ENCODE measurements at places on chromosomes 3 and 15. TPM values are rescaled to one million over a fixed set of nuclear protein-coding genes. Genes with fewer than 3 reads are reported as not detected.

PLOD2 gene
- 13.3 TPM for total RNA-seq

- H3K4me1 ChIP-seq, result peaks cover 23% of the 10 kb centered on the region
- H3K36me3 ChIP-seq, result no peaks in the 10 kb centered on the region
- no peak for DNase-seq
- no peak overlapping the region for H3K27ac ChIP-seq
- no peak overlapping the region for H3K4me3 ChIP-seq
- peaks cover 42% of the 10 kb centered on the region for H3K27me3 ChIP-seq
Observed at GRCh38 chr15:31974855-31975829, 55.2 kb upstream of the CHRNA7 start.

DNA sequence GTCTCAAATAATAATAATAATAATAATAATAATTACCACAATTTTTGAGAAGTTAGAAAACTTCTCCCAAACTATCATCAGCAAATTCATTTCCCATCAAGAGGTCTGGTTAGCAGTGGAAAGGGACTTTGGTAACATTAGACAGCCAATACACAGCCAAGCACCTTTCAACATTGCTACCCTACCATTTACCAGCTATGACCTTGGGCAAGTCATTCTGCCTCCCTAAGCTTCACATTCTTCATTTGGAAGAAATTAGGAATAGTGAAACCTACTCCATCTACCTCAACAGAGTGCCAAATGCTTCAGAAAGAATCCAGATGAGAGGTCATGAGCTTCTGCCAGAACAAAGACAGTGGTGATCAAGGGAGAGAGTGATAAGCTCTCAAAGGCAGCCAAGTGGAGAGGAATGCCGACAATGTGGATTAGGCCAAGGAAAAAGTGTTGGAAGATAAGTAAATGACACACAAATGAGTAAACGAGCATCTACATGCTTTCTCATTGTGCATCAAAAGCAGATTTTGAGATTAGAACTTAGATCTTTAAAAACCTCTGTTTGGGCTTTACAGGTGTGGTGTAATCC, 42.9 kb upstream of the LPP start:
- H3K27me3 ChIP-seq, result peaks cover 28% of the 10 kb centered on the region
- H3K36me3 ChIP-seq, result no peaks in the 10 kb centered on the region
- H3K4me1 ChIP-seq, result no peaks in the 10 kb centered on the region
- H3K4me3 ChIP-seq, result no peak overlapping the region
- no peak overlapping the region for H3K27ac ChIP-seq
- no peak for DNase-seq

RTP2 gene
- not detected for total RNA-seq

GPR62 gene
- total RNA-seq, result not detected

- H3K27me3 ChIP-seq, result no peaks in the 10 kb centered on the region
- H3K4me1 ChIP-seq, result peaks cover 24% of the 10 kb centered on the region
- no peaks in the 10 kb centered on the region for H3K36me3 ChIP-seq
- DNase-seq, result no peak
- H3K4me3 ChIP-seq, result no peak overlapping the region
Observed at GRCh38 chr3:46849045-46849631, 14.1 kb downstream of the MYL3 start.

DNA sequence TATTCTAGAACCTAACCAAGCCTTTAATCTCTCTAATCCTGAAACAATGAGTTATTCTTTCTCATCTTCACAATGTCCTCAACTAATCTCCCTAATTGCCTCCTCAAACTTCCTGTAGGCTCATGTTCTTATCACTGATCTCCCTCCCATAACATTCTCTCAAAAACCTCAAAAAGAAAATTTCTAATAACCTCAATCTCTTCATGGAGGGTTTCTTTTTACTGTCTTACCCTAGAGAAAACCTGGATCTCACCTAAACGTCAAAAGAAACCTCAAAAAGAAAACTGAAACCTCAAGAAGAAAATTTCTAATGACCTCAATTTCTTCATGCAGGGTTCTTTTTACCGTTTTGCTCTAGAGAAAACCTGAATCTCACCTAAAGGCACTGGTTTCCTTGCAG, 150.2 kb downstream of the GSK3B start:
- H3K27me3 ChIP-seq, result no peaks in the 10 kb centered on the region
- no peak overlapping the region for H3K4me3 ChIP-seq
- no peak for DNase-seq
- H3K27ac ChIP-seq, result no peak overlapping the region

DNA sequence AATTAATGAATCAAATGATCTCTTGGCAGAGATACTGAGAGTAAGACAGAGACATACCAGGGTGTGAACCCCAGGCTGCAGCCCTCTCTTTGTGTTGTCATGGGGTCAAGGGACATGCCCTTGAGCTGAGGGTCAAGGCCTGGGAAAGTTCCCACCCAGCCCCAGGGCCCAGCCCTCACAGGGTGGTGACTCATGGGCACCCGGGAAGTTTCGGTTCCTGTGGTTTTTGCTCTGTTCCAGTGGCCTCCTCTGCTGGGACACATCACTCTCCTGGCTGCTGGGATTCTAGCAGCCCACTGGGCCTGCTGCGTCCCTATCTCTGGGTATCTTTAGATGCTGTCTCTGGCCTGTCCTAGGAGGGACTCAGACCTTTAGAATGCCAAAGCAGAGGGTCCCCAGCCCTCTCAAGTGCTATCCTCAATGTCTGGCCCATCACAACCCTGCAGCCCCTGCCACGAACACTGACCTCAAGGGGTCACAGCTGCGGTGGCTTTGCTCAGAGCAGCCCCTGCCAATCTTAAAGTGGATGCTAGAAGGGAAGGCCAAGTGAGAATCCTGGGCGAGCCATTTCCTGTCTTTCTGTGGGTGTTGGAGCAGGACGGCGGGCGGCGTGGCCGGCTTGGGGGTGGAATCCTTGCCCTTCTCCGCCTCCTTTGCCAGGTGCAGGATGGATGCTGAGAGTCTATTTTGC, 148.4 kb upstream of the TLE3 start:
- no peaks in the 10 kb centered on the region for H3K36me3 ChIP-seq
- no peaks in the 10 kb centered on the region for H3K27me3 ChIP-seq
- H3K4me3 ChIP-seq, result no peak overlapping the region
- peaks cover 17% of the 10 kb centered on the region for H3K4me1 ChIP-seq
- no peak overlapping the region for H3K27ac ChIP-seq

DNA sequence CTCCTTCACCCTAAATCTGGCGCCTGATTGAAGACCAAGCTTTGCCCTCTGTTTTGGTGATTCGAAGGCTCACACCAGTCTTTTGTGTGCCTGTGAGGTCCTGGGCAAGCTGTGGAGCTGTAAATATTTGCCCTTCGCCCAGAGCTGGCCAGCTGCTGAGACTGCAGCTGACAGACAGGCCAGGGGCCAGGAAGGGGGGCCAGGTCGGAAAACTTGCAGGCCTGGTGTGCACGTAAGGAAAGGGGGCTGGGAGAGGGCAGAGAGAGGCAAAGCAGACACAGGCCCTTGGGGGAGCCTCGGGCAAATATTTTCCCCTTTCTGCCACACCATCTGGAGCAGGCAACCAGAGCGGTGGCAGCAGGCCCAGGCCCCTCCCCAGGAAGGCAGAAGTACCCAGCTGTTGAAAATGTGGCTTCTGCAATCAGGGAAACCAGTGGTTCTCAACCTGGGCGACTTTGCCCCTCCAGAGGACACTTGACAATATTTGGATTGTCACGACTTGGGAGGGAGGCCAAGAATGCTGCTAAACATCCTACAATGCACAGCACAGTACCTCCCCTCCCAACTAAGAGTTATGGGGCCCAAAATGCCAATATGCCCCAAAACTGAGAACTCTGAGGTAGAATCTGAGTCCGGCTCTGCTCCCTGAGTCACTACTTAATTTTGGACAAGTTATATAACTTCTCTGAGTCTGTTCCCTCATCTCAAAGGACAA, 2.5 kb downstream of the PDZRN3 start:
- H3K4me1 ChIP-seq, result no peaks in the 10 kb centered on the region
- peak overlapping the region; percentile 91 for H3K27ac ChIP-seq
- H3K27me3 ChIP-seq, result peaks cover 21% of the 10 kb centered on the region
- H3K36me3 ChIP-seq, result no peaks in the 10 kb centered on the region

PARP6 gene
- total RNA-seq, result 22.3 TPM

DNA sequence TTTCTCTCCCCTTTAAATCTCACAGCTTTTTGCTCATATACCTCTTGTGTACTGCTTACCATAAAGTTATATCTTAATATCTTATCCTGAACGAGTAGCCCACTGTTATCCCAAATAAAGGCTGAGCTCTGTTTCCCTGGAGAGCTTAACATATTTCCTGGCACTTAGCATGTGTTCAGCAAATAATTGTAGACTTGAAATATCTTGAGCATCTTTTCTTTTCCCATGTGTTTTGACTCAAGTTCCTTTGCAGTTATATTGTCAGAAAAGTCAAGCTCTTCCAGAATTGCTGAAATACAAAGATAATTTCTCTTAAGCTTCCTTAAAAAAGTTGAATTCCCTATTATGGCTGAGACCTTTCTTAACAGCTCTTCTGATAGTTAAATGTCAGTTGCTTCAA, 150.5 kb downstream of the LPP start:
- H3K4me1 ChIP-seq, result peaks cover 8% of the 10 kb centered on the region
- no peaks in the 10 kb centered on the region for H3K36me3 ChIP-seq
- no peaks in the 10 kb centered on the region for H3K27me3 ChIP-seq
- DNase-seq, result no peak

EFCAB12 gene
- total RNA-seq, result not detected

DNA sequence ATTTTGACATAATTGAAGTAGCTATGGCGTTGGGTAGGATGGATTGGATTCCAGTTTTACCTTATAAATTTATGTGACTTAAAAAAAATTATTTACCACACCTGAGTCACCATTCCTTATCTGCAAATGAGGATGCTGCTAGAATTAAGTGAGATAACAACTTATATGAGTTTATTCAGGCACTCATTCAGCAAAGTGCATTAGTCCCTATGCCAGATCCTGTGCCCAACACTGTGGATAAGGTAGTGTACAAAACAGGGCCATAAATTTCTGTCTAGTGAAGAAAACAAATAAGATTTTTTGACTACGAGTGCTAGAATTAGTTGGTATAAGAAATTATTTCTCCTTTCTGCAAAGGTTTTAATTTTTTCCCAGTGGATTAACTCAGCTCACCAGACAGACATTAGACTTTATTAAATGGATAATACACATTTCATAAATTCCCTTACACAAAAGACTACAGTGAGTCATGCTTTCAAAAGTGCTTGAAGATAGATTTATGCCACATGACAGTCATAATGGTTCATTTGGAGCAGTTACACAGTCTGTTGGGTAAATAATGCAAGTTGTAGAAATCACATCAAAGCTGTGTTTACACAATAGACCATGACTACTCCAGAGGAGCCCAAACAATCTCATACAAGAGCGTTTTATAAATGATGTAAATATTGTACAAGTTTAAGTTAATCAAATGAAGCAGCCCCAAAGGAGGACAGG, 129.9 kb upstream of the TGFBR2 start:
- no peaks in the 10 kb centered on the region for H3K27me3 ChIP-seq
- H3K4me3 ChIP-seq, result no peak overlapping the region
- H3K36me3 ChIP-seq, result no peaks in the 10 kb centered on the region
- H3K4me1 ChIP-seq, result peaks cover 29% of the 10 kb centered on the region
- DNase-seq, result no peak

DNA sequence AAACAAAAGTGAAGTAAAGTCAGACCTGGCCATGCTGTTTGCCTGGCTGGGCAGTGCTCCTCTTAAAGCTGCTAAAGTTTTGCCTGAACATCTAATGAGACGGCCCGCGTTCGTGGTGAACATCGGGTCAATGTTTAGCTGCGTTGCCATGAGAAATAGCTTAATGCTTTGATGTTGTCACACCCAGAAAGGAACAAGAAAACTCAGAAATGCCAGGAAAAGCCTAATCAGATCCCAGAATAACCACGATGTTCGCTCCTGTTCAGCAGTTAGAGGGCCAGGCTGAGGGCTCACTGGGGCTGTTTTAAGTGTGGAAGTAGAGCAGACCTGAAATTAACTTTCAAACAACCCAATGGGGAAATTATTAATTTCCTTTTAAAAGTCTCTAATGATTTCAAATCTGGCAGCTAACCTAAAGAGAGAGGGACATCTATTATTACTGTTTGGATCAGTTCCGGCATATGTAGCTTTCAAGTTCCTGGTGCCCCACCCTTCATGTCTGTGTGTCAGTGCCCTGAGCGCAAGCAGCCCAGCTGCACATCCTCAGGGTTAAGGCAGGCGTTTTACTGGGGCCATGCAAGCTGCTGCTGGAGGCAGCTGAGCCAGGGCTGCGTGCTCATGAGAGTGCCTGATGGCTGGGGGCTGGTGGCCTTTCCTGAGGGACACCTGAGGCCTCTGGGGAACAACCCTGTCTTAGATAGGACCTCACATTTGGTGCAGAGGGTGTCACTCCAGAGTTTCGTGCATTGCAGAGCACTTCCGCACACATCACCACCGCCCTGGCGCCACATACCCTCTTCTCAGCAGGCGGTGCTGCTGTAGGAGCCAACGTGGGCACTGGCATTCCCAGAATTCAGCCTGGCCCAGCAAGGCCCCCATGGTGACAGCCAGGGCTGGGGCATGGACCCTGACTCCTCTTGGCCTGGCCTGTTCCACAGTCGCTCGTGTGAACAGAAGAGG, 76.6 kb downstream of the LRRK1 start:
- no peak for DNase-seq
- H3K27me3 ChIP-seq, result no peaks in the 10 kb centered on the region
- no peaks in the 10 kb centered on the region for H3K4me1 ChIP-seq
- H3K36me3 ChIP-seq, result peaks cover 20% of the 10 kb centered on the region
- H3K27ac ChIP-seq, result no peak overlapping the region

GRCh38 chr15:46251903-46252302, 617.1 kb downstream of the SQOR start:
- no peaks in the 10 kb centered on the region for H3K27me3 ChIP-seq
- H3K4me1 ChIP-seq, result no peaks in the 10 kb centered on the region
- H3K4me3 ChIP-seq, result no peak overlapping the region
- no peak overlapping the region for H3K27ac ChIP-seq

GRCh38 chr15:68599560-68600071, 20.8 kb downstream of the CORO2B start:
- no peaks in the 10 kb centered on the region for H3K27me3 ChIP-seq
- H3K27ac ChIP-seq, result no peak overlapping the region
- DNase-seq, result no peak
- no peak overlapping the region for H3K4me3 ChIP-seq
- H3K4me1 ChIP-seq, result peaks cover 19% of the 10 kb centered on the region

TRPM1 gene
- total RNA-seq, result not detected

SERPINI2 gene
- total RNA-seq, result not detected

GRCh38 chr3:50298836-50299637, at the start of the genes HYAL3 and NAA80:
HYAL3 (minus strand) TSS chr3:50299405; CDS start chr3:50295602, 3,803 bp downstream.
NAA80 (minus strand) TSS chr3:50299405; CDS start chr3:50297463, 1,942 bp downstream.
- no peaks in the 10 kb centered on the region for H3K27me3 ChIP-seq
- peaks cover 13% of the 10 kb centered on the region for H3K36me3 ChIP-seq
- DNase-seq, result peak; percentile 97
- H3K4me1 ChIP-seq, result peaks cover 38% of the 10 kb centered on the region
- peak within 1 kb of the TSS; percentile 94 for H3K27ac ChIP-seq

GRCh38 chr3:190514413-190515153, 698 bp downstream of the IL1RAP start:
- H3K36me3 ChIP-seq, result peaks cover 5% of the 10 kb centered on the region
- H3K4me1 ChIP-seq, result peaks cover 43% of the 10 kb centered on the region
- peak overlapping the region; percentile 94 for H3K27ac ChIP-seq
- DNase-seq, result no peak
- peak overlapping the region; percentile 78 for H3K4me3 ChIP-seq
- H3K27me3 ChIP-seq, result no peaks in the 10 kb centered on the region

DNA sequence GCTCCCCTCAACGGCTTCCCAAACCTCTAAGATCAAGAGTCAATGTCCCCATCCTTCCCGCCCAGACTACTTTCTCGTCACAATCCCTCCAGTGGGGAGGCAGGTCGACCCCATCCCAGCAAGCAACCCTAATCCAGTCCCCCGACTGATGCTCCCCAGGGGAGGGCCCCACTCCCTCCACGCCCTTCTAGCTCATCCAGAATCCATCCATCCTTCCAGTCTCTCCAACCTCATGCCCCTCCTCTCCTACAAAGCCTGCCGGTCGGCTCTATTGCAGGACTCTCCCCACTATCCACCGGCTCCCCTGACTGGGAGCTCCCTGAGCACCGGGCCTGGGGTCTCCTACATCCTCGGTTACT, 1.3 kb downstream of the ADAMTS7 start:
- DNase-seq, result no peak
- H3K4me3 ChIP-seq, result peak overlapping the region; percentile 44
- H3K27ac ChIP-seq, result peak overlapping the region; percentile 27
- H3K36me3 ChIP-seq, result no peaks in the 10 kb centered on the region
- peaks cover 25% of the 10 kb centered on the region for H3K4me1 ChIP-seq
